ENCODE measurements at places on chromosomes 4 and X. TPM values are rescaled to one million over a fixed set of nuclear protein-coding genes. Genes with fewer than 3 reads are reported as not detected.
A peak's percentile ranks its signal among the peaks of the same experiment; 100 is the strongest.

- no peak overlapping the region for H3K27ac ChIP-seq
- peaks cover 4% of the 10 kb centered on the region for H3K27me3 ChIP-seq
- no peak for DNase-seq
- H3K36me3 ChIP-seq, result no peaks in the 10 kb centered on the region
- no peak overlapping the region for H3K4me3 ChIP-seq
- no peaks in the 10 kb centered on the region for H3K4me1 ChIP-seq
Measured at GRCh38 chrX:106692425-106693065, 34.0 kb upstream of the RNF128 start.

GRCh38 chrX:42536286-42536685, 241.7 kb downstream of the PPP1R2C start:
- peaks cover 14% of the 10 kb centered on the region for H3K4me1 ChIP-seq
- no peak overlapping the region for H3K4me3 ChIP-seq
- H3K27me3 ChIP-seq, result no peaks in the 10 kb centered on the region
- H3K27ac ChIP-seq, result no peak overlapping the region
- no peak for DNase-seq

GRCh38 chrX:73457306-73457705, 10.5 kb downstream of the CDX4 start:
- H3K27ac ChIP-seq, result no peak overlapping the region
- no peak for DNase-seq
- no peaks in the 10 kb centered on the region for H3K36me3 ChIP-seq
- no peaks in the 10 kb centered on the region for H3K4me1 ChIP-seq
- H3K27me3 ChIP-seq, result peaks cover 2% of the 10 kb centered on the region
- no peak overlapping the region for H3K4me3 ChIP-seq

DNA sequence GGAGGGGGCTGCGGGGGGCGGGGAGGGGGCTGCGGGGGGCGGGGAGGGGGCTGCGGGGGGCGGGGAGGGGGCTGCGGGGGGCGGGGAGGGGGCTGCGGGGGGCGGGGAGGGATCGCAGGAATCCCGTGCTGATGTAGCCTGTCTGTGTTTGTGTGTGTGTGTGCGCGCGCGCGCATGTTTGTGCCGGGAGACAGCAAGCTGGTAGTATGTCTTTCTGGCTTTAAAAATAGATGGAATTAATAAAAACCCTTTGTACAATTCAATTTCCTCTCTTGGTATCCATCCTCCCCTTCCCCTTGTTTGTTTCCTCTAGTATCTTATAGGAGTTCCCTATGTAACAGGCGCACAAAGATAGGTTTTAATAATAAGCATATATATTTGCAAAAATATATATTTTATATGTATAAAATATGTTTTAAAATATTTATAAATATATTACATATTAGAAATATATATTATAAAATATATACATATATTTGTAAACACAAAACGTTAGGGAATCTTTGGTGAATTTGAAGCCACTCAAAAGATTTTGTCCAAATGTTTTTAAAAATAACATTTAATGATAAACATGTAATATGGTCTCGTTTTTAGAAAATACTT, 782 bp downstream of the ARHGAP24 start:
- H3K27ac ChIP-seq, result no peak overlapping the region
- H3K4me1 ChIP-seq, result peaks cover 7% of the 10 kb centered on the region
- no peak overlapping the region for H3K4me3 ChIP-seq
- DNase-seq, result no peak

DNA sequence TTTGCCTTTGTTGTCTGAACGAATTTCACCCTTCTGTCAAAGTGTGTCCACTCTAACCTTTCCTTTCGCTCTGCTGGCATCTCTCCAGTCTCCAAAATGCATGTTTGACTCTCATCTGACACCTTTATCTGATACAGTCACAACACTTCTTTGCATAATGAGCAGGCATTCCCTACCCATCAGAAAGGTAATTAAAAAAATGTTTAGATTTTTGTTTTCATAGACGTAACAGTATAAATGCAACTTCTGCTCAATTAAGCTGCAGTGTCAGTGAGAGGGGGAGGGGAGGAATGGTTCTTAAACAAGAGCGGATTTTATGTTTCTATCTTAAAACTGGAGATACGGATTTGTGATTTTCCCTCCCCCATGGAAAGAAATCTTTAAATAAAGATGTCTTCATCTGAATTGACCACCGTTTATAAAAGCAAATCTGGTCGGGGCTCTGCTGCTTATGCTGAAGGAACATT, 70.2 kb downstream of the CXXC4 start:
- no peak for DNase-seq
- H3K36me3 ChIP-seq, result no peaks in the 10 kb centered on the region
- H3K27me3 ChIP-seq, result no peaks in the 10 kb centered on the region
- no peak overlapping the region for H3K27ac ChIP-seq
- no peak overlapping the region for H3K4me3 ChIP-seq

GRCh38 chr4:37760840-37761239, 65.6 kb upstream of the PGM2 start:
- DNase-seq, result no peak
- H3K4me1 ChIP-seq, result peaks cover 20% of the 10 kb centered on the region
- no peaks in the 10 kb centered on the region for H3K36me3 ChIP-seq
- H3K27me3 ChIP-seq, result no peaks in the 10 kb centered on the region

- peaks cover 2% of the 10 kb centered on the region for H3K27me3 ChIP-seq
- H3K4me3 ChIP-seq, result no peak overlapping the region
- H3K27ac ChIP-seq, result no peak overlapping the region
- peaks cover 3% of the 10 kb centered on the region for H3K4me1 ChIP-seq
Measured at GRCh38 chrX:85221361-85221760, 22.2 kb downstream of the SATL1 start.

DNA sequence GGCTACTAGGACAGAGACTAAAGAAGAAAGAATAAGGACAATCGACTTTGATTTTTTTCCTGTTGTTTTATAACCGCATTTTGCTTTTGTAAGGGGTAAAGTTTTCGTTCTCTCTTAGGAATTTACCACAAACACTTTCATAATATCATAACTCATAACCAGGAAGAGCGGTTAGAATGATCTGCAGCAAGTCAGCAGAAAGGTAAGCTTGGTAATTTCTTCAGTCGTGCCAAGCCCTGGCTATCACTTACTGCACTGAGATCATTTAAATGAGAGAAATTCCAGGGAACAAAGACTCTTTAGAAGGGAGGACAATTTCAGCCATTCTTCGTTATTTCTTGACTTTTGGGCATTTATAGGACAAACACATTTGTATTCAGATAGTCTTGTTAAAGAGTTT, 258.1 kb downstream of the UNC5C start:
- H3K36me3 ChIP-seq, result no peaks in the 10 kb centered on the region
- DNase-seq, result no peak
- H3K27ac ChIP-seq, result no peak overlapping the region

DNA sequence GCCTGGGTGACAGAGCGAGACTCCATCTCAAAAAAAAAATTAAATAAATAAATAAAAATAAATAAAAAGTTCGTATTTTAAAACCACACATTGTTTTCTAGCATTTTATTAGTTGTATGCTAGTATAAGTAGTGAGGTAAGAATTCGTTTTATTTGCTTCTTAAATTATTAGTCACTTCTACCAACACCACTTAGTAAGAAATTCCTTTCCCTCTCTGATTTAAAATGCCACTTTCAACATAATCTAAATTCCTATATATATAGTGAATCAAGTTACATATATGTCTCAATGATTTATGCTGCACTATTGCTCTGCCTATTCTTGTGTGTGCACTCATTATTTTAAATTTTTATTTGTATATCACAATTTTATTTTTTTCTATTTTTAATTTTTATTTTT, 72.1 kb downstream of the MAGEC1 start:
- no peaks in the 10 kb centered on the region for H3K27me3 ChIP-seq
- H3K4me3 ChIP-seq, result no peak overlapping the region
- no peak for DNase-seq

DNA sequence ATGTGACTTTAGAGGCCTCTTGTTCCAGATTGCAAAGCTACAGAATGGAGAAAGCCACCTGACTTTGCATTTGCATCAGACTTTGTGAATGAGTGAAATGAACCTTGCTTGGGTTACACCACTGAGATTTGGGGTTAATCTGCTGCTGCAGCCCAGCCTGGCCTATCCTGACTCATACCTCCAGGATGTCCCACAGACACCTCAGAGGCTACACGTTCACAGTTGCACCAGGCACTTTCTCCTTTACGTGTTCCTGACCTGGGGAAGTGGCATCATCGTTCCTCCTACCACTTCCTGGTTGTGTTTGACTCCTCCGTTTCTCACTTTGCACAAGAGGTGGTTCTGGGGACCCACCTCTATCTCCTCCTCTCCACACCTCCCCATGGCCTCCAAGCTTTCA, 9.2 kb upstream of the SORCS2 start:
- H3K27me3 ChIP-seq, result peaks cover 5% of the 10 kb centered on the region
- DNase-seq, result peak; percentile 65
- H3K36me3 ChIP-seq, result no peaks in the 10 kb centered on the region
- no peak overlapping the region for H3K4me3 ChIP-seq
- H3K27ac ChIP-seq, result peak overlapping the region; percentile 1
- peaks cover 8% of the 10 kb centered on the region for H3K4me1 ChIP-seq

DNA sequence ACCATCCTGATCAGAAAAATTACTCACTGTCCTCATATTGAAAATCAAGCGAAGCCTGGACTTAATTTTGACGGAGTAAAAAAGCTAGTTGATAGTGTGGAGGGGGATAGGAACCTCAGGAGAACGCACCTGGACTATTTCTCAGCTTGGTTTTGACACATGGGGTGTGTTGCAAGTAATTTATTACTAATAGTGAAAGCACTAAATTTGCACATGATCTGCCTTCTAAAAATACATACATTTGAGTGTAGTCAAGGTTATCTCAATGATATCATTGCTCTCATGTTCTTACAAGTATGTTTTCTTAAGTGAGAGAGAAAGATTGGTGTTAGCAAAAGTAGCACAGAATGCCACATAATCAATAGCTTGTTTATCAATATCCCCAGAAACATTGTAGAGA, 29.5 kb downstream of the LRIT3 start:
- peaks cover 6% of the 10 kb centered on the region for H3K27me3 ChIP-seq
- no peaks in the 10 kb centered on the region for H3K36me3 ChIP-seq
- no peak overlapping the region for H3K4me3 ChIP-seq

GRCh38 chrX:104877504-104877903, 311.5 kb downstream of the IL1RAPL2 start:
- H3K4me1 ChIP-seq, result no peaks in the 10 kb centered on the region
- H3K36me3 ChIP-seq, result no peaks in the 10 kb centered on the region
- no peak for DNase-seq
- no peak overlapping the region for H3K27ac ChIP-seq
- H3K27me3 ChIP-seq, result no peaks in the 10 kb centered on the region

The EPHA5 gene
- total RNA-seq, result not detected

The ASB9 gene
- total RNA-seq, result 0.52 TPM

The CSAG3 gene
- not detected for total RNA-seq
